ENCODE measurements at places on chromosomes 2 and 18.

GRCh38 chr2:32976409-32977063, 29.8 kb downstream of the LTBP1 start:
- no peak for DNase-seq

DNA sequence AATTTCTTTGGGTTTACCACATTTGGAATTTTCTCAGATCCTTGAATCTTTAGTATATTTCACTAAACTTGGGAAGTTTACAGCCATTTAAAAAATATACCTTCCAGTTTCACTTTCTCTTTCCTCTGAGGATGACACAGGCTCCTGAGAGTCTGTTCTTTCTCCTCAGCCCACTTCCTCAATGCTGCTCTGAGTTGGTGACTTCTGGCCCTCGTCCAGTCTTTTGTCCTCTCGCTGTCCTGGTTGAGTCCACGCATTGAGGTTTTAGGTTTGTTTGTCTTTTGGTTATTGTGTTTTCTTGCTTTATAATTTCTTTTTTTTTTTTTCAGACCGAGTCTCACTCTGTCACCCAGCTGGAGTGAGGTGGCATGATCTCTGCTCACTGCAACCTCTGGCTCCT, 40.7 kb upstream of the GALR1 start:
- no peak for DNase-seq

DNA sequence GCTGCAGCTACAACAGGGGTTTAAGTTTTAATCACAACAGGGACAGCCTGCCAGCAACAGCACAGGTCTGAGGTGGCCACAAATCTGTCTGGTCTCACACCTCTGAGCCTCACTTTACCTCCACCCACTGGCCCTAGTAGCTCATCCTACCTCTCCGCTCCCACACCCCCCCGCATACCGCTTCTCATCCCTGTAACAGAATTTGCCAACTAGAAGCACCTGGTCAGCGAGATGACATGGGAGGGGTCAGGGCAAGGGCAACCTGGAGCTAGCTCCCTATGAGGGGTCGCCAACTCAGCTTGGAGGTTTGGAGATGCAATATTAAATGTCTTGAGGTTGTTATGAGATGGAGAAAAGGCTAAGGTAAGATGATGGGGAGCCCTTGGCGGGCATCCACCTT, 7.5 kb downstream of the CATIP start:
- DNase-seq, result no peak

DNA sequence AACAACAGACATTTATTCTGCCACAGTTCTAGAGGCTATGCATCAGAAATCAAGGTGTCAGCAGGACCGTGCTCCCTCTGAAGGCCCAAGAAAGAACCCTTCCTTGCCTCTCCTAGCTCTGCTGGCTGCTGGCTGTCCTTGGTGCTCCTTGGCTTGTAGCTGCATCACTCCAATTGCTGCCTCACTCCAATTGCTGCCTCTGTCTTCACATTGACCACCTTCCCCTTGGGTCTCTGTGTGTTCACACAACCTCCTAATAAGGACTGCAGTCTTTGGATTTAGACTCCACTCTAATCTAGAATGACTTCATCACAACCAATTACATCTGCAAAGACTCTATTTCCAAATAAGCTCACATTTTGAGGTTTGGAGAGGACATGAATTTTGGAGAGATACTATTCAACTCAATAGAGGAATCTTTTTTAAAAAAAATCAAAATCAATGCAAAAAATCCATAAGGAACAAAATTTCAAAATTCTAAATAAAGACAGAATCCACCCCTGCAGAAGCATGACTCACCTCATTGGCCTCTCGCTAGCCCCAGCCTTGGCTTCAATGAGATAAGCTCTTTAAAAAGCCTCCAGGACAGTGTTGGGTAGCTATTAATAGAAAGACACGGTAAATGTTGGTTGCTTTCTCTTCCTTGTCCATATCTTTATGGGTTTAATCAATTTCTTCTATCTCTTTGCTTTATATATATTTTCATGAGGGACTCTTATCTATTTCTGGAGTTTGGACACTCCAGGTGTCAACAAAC, 267.6 kb upstream of the MGAT5 start:
- DNase-seq, result no peak

GRCh38 chr2:119119076-119119785, 39.3 kb downstream of the C1QL2 start:
- no peak for DNase-seq

DNA sequence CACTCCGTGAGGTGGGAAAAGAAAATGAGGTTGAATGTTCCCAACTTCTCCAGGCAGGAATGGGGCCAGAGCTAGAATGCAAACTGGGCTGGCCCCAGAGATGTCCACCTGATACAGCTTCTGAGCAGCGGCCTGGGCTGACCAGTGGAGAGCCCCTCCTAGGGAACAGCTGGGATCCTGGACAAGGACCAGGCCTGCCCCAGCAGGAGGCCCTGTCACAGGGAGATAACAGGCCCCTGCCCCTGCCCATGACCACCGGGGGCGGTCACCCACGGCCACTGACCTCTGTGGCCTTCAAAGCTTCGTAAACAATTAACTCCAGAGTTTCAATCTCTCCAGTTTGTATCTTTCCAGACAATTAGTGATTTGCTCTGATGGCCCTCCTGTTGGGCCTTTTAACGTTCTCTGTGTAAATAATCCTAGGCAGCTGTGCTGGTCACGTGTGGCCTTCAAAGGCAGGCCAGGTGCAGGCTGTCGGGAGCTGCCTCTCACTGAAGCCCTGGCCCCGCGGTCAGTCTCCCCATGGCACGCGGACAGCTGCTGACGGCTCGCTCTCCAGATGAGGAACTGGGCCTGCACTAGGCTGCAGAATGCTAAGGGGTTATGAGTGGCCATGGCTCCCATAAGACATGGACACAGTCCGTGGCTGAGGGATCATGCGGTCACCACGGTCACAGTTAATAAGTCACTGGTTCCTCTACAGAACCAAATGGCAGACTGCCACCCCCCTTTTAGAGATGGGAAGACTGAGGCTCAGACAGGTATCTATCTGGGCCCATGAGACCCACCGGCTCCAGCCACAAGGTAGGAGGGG, 9.2 kb downstream of the HS6ST1 start:
- DNase-seq, result no peak

- no peak for DNase-seq
Observed at GRCh38 chr2:53210538-53210937, 557.1 kb upstream of the CHAC2 start.

DNA sequence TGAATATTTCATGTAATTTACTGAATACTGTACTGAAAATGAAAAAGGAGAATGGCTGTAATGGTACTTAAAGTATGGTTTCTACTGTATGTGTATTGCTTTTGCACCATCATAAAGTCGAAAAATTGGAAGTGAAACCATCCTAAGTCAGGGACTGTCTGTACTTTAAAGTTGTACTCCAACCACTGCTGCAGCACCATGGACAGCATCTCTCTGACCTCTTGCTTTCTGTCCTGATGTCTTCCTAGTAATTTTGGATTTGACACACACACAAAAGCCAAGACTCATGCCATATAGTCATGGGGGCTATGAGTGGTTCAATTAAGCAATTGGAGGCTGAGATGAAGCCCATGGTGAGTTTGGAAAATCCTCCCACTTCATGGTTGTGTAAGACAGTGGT, 256.3 kb upstream of the PKDCC start:
- no peak for DNase-seq

DNA sequence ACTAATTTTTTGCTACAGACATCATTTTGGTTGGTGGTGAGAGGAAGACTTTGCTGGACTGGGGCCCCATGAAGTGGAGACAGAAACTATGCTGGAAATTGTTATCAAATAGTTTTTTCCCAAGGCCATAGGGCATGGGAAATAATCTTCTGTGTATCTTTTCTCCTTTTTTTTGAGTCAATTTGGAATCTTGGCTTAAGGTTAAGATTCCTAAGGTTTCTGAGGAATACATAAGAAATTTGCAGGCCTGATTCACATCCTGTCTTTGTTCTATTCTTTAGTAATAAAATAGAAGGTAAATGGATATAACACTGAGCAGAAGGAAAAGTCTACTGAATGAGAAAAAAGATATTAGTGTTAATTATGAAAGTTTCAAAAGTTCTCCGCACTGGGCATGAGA, 16.6 kb downstream of the SMC6 start:
- no peak for DNase-seq

GRCh38 chr18:55421308-55421614, 166.7 kb downstream of the TCF4 start:
- no peak for DNase-seq

GRCh38 chr18:79580498-79581171, 99.0 kb upstream of the CTDP1 start:
- no peak for DNase-seq

- peak; percentile 67 for DNase-seq
Observed at GRCh38 chr2:173027181-173028128, 48.2 kb upstream of the MAP3K20 start.

- DNase-seq, result no peak
Observed at GRCh38 chr2:70391259-70391658, 89.4 kb upstream of the FAM136A start.

DNA sequence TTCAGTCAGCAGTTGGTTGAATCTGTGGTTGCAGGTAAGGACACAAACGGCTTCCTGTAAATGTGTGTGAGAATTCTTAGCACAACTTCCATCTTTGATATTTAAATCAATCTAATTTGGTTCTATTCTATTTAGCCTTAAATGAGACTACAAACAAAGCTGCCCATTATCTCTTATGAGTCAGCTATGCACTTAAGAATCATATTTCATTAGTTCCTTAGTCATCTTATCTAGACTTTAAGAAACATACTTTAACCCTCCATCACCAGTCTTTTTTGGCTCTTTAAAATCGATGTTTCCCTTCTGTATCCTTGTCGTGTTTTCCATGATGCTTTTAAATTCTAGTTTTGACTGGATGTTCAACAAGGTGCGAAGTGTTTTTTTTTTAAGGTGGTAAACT, 114.4 kb upstream of the TMEM200C start:
- no peak for DNase-seq

DNA sequence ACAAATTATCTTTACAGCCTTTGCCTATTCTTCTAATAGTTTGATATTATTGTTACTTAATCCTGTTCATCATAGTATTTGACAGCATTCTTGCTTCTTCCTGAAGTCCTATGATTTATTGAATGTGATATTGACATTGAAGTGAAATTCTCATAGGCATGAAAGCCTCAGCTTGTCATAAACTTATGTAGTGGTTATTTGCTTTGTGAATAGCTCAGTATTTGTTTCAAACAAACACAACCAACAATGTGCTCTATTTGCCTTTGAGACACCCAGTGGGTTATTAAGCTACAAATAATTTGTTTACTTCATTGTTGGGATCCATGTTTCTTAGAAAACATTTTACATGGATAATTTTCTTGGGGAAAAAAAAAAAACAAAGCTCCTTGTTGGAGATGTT, 57.2 kb downstream of the TTC39C start:
- no peak for DNase-seq

- no peak for DNase-seq
Observed at GRCh38 chr2:17427401-17427800, 90.8 kb downstream of the RAD51AP2 start.

DNA sequence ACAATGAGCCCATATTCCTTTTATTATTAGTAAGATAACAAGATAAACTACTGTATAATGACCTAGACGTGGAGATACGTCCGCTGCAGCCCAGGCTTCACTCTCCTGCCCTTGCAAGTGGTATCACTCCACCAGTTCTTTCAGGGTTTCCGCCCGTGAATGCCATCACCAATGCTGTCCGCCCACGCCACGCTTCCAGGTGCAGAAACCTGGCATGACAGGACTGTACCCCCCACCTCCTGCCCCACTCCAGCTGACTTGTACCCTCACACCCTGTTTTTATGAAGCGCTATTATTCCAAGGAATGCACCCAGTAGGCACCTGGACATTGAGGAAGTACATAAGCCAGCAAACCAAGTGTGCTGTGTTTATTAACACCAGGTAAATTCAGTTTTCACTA, 79.8 kb downstream of the MYT1L start:
- DNase-seq, result no peak

- no peak for DNase-seq
Observed at GRCh38 chr18:48782381-48782861, 168.3 kb downstream of the SMAD7 start.

GRCh38 chr2:198383392-198383791, 579.0 kb downstream of the PLCL1 start:
- DNase-seq, result no peak

DNA sequence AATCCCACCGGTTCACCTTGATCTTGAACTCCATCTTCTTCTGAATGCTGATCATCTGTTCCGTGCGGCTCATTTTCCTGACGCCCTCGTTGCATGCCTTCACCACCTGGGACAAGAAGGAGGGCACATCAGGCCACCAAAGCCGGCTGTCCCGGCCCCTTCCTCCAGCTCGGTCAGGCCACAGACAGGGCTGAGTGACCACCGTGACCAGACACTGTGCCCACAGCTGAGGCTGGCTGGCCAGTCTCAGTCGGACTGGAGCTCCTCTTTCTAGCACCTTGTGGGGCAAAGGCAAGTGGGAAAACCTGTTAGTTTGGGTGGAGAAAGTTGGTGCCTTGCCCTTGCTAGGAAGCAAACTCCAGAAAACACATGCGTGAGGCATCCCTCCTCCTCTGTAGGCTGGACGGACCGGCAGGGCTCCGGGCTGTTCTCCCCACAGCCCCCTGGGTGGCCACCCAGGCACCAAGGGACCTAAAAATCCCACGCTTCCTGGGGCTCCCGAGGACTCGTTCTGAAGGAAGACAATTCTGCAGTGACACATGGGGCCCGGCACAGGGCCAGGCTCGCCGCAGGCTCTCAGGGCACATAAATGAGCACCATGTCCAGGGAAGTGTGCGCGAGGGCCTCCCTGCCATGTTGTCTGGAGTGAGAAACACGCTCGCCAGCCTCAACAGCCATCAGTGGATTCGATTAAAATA, 15.3 kb downstream of the SNORC start:
- no peak for DNase-seq

DNA sequence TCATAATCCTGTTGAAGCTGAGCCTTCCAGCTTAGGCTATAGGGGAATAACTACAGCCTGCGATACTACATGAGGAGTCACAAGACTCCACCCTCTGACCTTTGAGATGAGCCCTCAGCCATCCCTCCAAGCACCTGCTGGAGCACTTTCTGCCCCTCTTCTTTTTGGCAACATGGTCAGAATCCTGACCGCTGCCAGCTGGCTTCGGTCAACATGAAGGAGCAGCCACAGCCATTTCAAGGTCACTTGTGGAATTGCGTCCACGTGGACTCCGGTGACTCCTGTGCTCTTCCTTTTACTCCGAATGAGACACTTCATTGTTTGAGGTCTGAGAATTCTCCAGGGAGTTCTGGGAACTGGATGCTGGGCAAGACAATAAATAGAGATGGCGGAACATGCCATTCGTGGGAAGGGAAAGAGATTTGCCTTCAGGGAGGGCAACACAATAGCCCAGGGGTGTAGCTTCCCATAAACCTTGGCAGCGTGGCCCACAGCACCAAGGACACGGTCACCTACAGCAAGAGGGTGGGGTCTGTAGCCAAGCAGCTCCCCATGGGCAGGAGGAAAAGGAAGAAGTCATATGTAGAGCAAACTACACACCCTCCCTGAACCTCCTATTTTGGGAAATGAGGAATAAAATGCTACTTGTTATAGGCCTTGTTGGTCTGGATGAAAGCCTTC, 73.3 kb upstream of the PPP1CB start:
- no peak for DNase-seq

DNA sequence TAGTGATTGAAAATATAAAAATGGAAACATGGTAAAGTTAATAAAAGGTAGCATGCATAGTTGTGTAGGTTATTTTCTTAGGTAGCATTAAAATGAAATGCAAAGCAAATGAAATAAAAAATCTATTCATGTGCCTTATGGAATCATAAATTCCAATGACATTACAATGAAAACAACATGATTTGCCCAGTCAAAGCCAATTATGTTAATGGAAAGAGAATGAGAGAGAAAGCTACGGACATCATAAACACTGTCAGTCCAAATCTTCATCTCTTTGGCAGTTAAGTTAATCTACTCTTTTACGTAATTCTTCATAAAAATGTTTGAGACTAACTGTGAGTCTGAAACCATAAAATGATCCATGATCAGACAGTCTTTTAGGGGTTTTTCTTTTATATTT, 636.7 kb upstream of the SYT4 start:
- DNase-seq, result no peak

Measured in activated T-cell treated with anti-CD3 and anti-CD28 coated beads for 1 hour (primary cell).